Cardiac ventricle fibroblast (primary cell): ENCODE measurements at places on chromosomes 3 and 15. TPM values are rescaled to one million over a fixed set of nuclear protein-coding genes. Genes with fewer than 3 reads are reported as not detected.

The ZNF502 gene
- 3.4 and 5.5 TPM in 2 replicates for total RNA-seq

The CFAP20DC gene
- 0.06 and 0.98 TPM in 2 replicates for total RNA-seq

The KLHL24 gene
- total RNA-seq = 24.8 and 49.4 TPM in 2 replicates

The CHST13 gene
- total RNA-seq = not detected in 2 replicates

The SLC12A6 gene
- 11.3 and 12.4 TPM in 2 replicates for total RNA-seq

The SH2D7 gene
- not detected in 2 replicates for total RNA-seq

The CHD2 gene
- 36.4 and 43.2 TPM in 2 replicates for total RNA-seq

The ITIH4 gene
- total RNA-seq = 0.39 and 2.2 TPM in 2 replicates

The KLHL40 gene
- not detected in 2 replicates for total RNA-seq

The KBTBD8 gene
- total RNA-seq = 0.24 and 0.31 TPM in 2 replicates

The BTLA gene
- total RNA-seq = not detected in 2 replicates

The ATP8B4 gene
- total RNA-seq = 1.4 and 1.8 TPM in 2 replicates

The PLA2G4E gene
- not detected in 2 replicates for total RNA-seq

The FBXW12 gene
- total RNA-seq = not detected in 2 replicates

The TRIM42 gene
- not detected in 2 replicates for total RNA-seq

The DUOXA1 gene
- total RNA-seq = not detected in 2 replicates

The ZNF710 gene
- 5.7 TPM in 2 replicates for total RNA-seq

The SNAP23 gene
- 44.9 and 48.7 TPM in 2 replicates for total RNA-seq

The OR4M2 gene
- not detected in 2 replicates for total RNA-seq

The DCUN1D1 gene
- 16.0 and 17.1 TPM in 2 replicates for total RNA-seq

The FBXO40 gene
- not detected in 2 replicates for total RNA-seq

The RAD51 gene
- total RNA-seq = 1.7 and 2.7 TPM in 2 replicates

The PYDC2 gene
- not detected in 2 replicates for total RNA-seq

The GAP43 gene
- 1.9 and 4.9 TPM in 2 replicates for total RNA-seq

The SOX2 gene
- not detected in 2 replicates for total RNA-seq

The NCEH1 gene
- 1.5 and 2.2 TPM in 2 replicates for total RNA-seq

The SAMMSON gene
- total RNA-seq = not detected in 2 replicates

The RBP2 gene
- total RNA-seq = not detected in 2 replicates

The CSPG4 gene
- total RNA-seq = 11.0 and 11.3 TPM in 2 replicates

The DYNLT2B gene
- total RNA-seq = 5.5 and 15.9 TPM in 2 replicates

The PATL2 gene
- 0.10 and 0.12 TPM in 2 replicates for total RNA-seq

The RETNLB gene
- not detected in 2 replicates for total RNA-seq

The ACSBG1 gene
- total RNA-seq = not detected in 2 replicates

The CEP19 gene
- 3.2 and 4.7 TPM in 2 replicates for total RNA-seq

The ZMYND10 gene
- total RNA-seq = 0.06 and 0.24 TPM in 2 replicates

The MAGI1 gene
- total RNA-seq = 6.3 and 7.1 TPM in 2 replicates

The TRPC1 gene
- 12.5 and 14.2 TPM in 2 replicates for total RNA-seq

The ILDR1 gene
- total RNA-seq = not detected in 2 replicates

The CYP19A1 gene
- total RNA-seq = 0.83 and 1.1 TPM in 2 replicates

The APOD gene
- 67.7 and 93.3 TPM in 2 replicates for total RNA-seq

The MFN1 gene
- 21.5 and 22.6 TPM in 2 replicates for total RNA-seq

The ARHGEF3 gene
- 11.1 and 12.2 TPM in 2 replicates for total RNA-seq

The FANCD2OS gene
- not detected in 2 replicates for total RNA-seq

The PRSS50 gene
- total RNA-seq = not detected in 2 replicates

The SPSB4 gene
- total RNA-seq = not detected in 2 replicates
